ENCODE measurements at places on chromosomes 11 and 22.

DNA sequence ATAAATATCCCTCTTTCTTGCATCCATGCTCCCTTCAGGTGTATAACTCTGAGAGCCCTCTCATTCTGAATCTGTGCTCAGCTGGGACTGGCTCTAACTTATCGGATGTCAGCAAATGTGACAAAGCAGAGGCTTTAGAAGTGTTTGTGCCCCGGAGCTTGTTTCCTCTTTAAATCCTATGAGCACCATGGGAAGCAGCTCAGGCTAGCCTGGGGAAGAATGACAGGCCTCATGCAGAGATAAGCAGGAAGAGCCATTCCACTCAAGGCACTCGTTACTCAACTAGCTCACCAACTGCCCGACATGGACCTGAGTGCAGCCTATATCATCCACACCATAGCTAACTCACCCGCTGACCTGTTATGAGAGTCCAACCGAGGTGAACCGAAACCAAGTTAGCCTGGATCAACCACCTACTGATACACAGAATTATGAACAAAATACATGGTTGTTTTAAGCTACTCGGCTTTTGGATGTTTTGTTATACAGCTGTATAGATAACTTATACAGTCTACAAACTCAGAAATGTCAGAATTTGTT lies 990.7 kb downstream of the NTM start:
- no peak for DNase-seq

DNA sequence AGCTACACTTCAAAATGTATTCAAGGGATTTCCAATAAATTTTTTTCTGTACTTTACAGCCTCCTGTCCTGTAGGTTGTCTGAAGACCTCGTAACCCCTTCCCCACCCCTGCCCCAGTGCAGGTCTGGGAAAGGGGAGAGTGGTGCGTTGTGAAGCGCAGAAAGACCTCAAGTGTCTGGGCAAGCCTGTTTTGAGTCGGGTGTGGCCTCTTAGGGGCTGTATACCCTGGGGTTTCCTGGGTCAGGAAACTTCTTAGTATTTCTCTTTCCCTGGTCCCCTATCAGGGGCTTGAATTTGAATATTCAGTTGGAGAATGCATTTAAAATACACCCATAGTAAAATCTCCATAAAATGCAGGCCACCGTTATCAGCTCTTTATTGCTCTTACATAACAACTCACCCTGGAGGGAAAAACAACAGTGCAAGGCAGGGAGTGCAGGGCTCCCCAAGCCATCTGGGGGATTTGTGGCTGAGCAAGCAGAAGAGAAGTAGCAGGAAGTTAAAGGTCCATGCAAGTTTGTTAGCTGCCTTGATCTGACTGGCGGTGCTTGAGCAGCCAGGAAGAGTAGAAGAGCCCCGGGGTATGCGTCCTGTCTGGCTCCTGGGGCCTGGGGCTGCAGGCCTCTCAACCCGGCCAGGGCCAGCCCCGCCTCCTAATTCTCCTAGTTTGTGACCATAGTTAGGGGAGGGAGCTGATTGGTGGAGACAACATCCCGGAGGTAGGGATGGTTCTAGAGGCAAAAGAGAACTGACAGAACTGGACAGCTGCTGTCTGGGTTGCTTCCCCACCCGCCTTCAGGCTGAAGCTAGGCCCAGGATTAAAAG lies 25.7 kb downstream of the ARHGAP1 start:
- DNase-seq, result peak; percentile 68

GRCh38 chr11:134032043-134032442 lies 36.8 kb upstream of the JAM3 start:
- DNase-seq, result no peak

DNA sequence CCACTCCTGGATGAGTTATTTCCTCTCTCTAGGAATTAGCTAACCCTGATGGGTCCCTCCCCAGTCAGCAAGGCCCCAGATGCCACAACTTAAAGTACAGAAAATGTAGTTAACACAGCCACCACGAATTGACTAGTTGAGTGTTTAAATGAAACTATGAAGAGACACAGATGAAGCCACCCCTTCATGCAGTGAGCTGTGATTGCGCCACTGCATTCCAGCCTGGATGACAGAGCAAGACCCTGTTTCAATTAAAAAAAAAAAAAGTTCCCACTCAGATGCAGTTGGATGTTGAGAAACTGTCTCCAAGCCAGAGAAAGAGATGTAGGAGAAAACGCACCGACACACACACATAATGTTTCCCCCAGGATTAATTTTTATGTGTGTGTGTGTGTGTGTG lies 53.3 kb downstream of the SCN3B start:
- DNase-seq, result no peak

DNA sequence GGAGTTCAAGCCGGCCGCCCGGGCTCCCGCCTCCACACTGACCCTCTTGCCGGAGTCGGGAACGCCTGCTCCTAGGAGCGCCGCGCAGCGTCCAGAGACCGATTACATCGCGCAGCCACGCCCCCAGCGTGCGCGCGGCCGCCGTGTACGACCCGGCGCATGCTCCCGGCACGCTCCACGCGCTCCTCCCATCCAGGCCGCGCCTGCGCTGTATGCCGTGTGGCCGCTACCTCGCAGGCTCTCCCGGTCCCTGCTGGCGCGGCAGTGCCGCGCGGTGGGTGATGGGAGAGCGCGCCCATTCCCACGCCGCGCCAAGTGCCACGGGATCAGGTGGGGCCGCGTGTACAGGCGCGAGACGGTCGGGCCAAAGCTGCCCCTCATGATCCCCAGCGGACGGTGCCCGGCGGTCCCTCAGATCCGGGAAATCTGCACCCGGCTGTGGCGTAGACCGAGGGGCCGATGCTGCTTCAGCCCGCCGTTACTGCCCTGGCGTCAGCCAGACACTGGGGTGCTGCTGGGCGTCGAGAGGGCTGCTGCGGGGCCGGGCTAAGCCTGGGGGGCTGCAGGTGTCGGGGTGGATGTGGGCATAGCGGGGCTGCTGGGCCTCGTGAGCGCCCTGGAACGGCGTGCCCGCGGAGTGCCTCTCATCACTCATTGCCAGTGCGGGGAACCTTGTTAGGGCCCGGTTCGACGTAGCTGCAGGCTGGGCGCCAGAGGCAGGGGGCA lies at the start of the genes GNB1L and RTL10:
Gene GNB1L, minus strand, starts transcription at position 97 of the 726 bp plus-strand sequence. CDS start 33,519 bp downstream, outside the sequence.
Gene RTL10, minus strand, starts transcription at position 97 of the 726 bp plus-strand sequence. CDS start 2,613 bp downstream, outside the sequence.
- peak; percentile 100 for DNase-seq

DNA sequence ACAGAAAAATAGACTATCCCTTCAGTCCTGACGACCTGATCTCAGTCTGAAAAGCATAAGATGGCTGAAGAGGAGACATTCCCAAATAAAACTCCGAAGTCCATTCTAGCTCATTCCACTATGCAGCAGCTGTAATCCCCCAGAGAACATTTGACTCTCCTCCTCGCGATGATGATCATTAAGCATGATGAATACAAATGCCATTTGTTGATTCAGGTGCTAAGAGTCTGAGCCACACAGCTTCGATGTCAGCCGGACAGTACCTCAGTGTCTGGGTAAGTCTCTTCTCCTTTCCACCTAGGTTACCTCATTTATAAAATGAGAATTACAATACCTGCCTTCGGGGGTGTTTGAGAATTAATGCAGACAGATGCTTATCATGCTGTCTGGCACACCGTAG lies 94.8 kb downstream of the TENM4 start:
- no peak for DNase-seq

- no peak for DNase-seq
These were observed 66.5 kb upstream of the POU2AF1 start for GRCh38 chr11:111445586-111445985.

GRCh38 chr22:37454857-37455686 lies 27.8 kb upstream of the ELFN2 start:
- no peak for DNase-seq

DNA sequence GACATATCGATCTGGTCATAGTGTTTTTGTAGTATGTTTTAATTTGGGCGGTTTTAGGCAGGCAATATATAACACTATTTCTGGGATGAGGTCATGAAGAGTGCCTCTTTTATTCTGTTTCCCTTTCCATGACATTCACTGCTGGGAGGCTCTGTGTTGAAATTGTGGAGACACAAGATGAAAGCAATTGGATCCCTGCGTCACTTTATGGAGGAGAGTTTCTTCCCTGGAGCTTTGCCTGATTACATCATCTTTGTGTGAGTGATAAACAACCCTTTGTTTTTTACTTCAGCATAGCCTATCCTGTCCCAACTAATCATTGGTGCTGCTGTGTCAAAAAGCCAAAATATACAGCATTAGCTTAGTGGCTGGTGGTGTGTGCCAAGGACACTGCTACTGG lies 48.6 kb downstream of the PARVG start:
- no peak for DNase-seq

DNA sequence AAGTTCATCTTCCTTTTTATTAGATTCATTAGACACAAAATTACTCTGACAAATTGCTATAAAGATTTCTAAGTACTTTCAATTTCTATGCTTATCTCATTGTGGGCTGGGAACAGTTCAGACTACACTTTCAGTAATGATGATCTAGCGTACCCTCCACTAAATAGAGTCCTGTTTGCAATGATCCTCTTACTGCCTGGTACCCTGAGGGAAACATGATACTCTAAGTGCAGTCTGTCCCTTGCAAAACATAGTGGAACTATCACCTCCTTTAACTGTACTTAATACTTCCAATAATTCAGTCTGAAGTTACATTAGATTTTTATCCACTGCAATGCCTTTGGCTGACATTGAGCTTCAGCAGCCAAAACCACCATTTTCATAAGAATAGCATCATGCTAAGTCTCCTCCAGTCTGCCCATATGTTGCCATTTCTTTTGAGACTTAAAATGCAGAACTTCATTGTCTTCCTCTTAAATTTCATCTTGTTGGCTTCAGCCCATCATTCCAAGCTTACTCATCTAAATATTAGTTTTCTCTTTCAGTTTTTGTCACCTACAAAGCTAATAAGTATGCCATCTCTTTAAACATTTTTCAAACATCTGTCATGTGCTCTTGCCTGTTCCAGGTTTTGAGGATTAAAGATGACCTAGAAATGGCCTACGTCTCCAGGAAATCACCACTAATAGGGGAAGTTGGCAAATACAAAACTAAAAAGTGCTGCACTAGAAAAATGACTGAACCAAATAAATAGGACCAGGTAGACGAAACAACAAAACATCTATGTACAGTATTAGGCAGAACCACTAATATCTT lies 55.5 kb downstream of the PAK1 start:
- no peak for DNase-seq

DNA sequence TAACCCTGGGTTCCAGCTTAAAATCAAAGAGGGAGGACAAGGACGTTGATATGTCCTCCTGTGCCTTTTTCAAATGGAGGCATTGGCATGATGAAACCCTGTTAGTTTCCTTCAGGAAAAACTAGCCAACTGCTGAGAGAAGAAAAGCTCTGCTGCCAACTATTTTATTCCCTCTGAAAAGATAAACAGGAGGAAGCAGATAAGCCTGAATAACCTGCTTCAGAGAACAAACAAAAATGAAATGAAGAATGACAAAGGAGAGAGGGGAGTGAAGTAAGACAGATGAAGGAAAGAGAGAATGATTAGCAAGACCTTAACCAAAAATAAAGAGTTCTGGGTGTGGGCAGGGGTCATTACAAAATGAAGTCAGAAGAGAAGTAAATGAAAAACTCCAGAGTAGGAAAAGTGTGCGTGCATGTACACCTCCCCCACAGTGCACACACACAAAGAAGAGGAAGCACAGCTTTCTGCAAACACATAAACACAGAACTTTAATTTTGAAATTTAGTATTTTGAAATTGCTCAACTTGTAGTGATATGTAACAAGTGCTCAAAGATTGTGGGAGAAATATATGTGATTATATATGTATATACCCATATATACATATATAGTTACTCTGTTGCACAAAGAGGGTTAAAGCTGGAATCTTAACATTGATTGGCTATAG lies 332.2 kb downstream of the LUZP2 start:
- no peak for DNase-seq

- no peak for DNase-seq
These were observed 6.1 kb downstream of the C11orf96 start for GRCh38 chr11:43948341-43949225.

DNA sequence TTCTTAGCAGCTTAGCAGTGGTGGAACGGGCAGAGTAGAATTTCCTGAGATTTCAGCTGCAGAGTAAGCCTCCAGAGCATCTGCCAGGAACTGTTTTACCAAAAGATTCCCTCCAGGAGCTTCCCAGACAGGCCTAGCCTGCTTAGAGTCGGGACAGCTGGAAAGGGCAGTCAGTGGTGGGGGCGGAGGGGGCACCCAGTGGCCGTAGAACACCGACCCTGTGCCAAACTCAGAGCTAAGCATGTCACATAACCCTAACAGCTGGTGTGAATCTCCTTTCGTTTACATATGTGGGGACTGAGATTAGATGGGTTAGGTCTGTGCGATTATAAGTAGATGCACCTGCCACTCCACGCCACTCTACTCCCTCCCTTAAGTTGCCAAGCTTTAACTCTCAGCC lies 80.0 kb upstream of the CRTAM start:
- no peak for DNase-seq

GRCh38 chr11:6604790-6605189 lies 1.2 kb downstream of the ILK start:
- DNase-seq, result no peak

- no peak for DNase-seq
These were observed 49.1 kb downstream of the RTN4R start for GRCh38 chr22:20218987-20219386.

DNA sequence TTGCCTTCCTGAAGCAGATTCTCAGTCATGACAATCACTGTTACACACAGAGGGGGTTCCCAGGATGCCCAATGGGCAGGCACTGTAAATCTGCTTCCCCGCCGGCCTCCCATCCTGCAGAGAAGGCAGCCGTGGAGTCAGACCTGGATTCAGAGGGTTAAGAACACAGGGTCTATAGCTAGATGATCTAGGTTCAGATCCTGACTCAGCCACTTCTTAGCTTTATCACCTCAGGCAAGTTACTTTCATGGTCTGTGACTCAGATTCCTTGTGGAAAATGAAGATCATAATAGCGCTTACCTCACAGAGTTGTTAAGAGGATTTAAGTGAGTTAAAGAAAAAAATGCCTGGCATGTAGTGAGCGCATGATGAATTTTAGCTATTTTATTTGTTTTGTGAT lies 95.9 kb downstream of the TIMP3 start:
- no peak for DNase-seq

DNA sequence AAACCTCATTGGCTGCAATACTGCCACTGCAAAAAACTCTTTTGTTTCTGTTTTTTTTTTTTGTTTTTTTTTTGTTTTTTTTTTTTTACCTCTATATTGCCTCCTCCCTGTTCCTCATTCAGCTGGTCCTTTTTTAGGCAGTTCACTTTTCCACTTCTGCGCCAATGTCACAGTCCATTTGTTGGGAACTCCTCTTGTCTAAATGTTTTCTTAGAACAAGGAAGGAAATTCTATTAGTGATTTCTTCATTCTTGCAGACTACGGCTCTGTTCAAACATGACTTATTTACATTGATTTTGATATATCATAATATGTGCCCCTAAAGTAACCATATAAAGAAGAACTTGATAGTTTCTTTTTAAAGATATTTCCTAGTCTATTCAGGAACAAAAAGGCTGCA lies 2.9 kb downstream of the FAM118B start:
- no peak for DNase-seq

- DNase-seq, result no peak
These were observed 81.9 kb upstream of the TEAD1 start for GRCh38 chr11:12592283-12592682.

- no peak for DNase-seq
These were observed 393.8 kb upstream of the SYN3 start for GRCh38 chr22:33451866-33452469.

All from left ventricle myocardium superior (tissue), 1 donor.